ENCODE measurements at places on chromosomes 3 and 15.

DNA sequence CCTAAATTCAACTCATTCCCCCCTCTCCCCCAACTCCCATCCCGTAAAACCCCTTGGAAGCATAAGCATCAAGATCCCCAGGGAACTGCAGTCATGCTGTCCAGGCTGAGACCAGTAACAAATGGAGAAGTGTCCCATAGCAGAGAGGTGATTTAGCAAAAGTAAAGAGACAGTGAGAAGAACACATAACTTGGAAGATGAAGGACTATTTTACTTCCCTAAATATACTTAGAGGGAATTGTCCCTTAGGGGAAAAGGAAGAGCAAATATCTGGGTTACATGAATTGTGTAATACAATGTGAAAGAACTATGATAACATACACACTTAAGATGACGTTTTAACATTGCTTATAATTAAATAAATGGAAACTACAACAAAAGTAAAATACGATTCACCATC is 61.6 kb upstream of the LRRFIP2 start:
- DNase-seq = no peak

DNA sequence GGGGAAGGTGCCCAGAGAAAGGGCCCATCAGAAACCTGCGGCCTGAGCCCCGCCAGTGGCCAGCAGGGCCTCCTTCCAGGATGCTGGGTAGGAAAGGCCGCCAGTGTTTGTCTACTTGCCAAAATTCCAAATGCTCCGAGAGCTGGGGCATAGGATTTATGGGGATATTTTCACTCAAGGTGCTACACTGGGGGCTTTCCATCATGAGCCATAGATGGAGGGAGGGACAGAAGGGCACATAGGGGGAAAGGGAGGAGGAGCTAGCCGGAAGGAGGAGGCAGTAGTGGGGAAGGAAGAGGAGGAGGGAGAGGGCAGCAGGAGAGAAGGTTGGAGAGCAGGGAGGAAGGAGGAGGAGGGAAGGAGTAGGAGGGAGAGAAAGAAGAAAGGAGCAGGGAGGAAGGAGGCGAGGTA is 494.7 kb upstream of the PROK2 start:
- no peak for DNase-seq

DNA sequence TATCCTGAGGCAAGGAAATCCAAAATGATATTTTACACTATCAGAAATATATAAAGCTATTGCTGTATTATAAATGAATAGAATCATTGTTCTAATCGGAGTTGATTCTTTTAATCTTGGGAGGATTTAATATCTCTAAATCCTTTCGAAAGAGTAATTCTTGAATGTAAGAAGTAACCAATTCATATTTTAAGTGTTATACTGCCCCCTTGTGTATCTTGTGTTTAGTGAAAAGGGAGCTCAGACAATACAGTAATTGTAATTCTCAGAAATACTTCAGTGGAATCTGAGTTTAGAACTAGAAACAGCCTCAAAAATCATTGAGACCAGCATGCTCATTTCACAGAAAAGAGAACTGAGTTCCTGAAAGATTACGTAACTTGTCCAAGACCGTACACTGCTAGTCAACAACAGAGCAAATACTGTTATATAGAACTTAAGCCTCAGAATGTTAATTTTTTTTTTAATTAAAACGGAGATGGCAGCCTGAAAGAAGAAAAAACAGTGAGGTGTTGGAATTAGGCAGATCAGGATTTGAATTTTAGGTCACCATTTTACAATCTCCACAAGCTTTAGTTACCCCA is 42.9 kb downstream of the PLCH1 start:
- DNase-seq = no peak

GRCh38 chr3:133303430-133303829 is 96.4 kb upstream of the BFSP2 start:
- no peak for DNase-seq

DNA sequence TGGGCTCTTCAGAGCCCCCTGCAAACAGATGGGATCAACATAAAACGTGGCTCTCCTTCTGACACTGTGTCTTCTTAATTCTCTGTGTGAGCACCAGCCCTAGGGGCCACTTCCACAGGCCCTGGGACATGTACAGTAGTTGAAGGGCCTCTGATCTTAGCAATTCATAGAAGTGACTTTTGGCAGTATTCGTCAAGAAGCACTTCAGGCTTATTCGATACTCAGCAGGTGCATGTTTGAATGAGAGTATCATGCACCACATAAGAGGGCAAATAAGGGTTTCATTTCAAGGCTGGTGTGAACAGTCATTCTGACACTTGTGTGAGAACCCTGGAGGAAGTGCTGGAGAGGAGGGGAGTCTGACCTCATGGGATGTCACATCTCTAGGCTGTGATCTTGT is 113.9 kb downstream of the GABRG3 start:
- DNase-seq = no peak

GRCh38 chr3:150490277-150490986 is 55.9 kb downstream of the SERP1 start:
- DNase-seq = no peak

- no peak for DNase-seq
These were observed 33.4 kb downstream of the CPEB1 start for GRCh38 chr15:82613747-82614146.

DNA sequence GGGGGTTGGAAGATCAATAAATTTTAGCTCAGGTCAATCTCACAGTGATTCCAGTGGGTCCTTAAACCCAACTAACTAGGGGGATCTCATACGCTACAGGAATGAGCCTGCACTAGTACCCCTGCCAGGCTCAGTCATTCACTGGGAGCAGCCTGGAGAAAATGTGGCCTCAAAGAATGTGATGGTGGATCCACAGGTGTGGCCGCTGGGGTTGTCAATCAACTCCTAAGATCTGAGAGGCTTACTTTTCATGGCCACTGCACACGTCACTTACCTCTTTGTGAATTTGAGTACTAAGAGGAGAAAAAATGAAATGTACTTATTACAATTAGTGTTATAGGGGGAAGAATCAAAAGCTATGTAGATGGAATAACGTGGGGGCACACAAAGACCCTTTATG is 17.5 kb upstream of the FNDC3B start:
- no peak for DNase-seq

- no peak for DNase-seq
These were observed 169.9 kb downstream of the DIPK2A start for GRCh38 chr3:144141496-144141895.

GRCh38 chr15:57198654-57199291 is 177.5 kb upstream of the CGNL1 start:
- no peak for DNase-seq

GRCh38 chr3:160018959-160019358 is 30.3 kb downstream of the IL12A start:
- DNase-seq = no peak

- DNase-seq = no peak
These were observed 51.1 kb downstream of the ATP10A start for GRCh38 chr15:25812073-25812472.

DNA sequence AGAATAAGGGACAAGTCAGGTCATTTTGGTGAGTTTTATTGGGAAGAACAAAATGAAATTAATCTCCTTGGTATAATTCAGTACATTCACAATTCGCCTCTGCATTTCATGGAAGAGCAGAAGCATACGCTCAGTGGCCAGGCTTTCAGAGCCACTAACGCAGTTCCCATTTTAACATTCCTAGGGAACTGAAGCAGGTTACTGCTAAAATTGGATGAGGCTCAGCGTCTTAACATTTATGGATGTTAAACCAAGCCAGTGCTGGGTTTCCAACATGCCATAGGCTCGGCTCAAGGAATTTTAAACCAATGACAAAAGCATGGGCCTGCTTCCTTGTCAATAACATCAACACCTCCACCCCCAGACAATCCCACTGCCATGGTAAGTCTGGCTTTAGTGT is 172.7 kb upstream of the PRICKLE2 start:
- DNase-seq = no peak

- no peak for DNase-seq
These were observed 17.7 kb downstream of the CLEC3B start for GRCh38 chr3:45043728-45044299.

DNA sequence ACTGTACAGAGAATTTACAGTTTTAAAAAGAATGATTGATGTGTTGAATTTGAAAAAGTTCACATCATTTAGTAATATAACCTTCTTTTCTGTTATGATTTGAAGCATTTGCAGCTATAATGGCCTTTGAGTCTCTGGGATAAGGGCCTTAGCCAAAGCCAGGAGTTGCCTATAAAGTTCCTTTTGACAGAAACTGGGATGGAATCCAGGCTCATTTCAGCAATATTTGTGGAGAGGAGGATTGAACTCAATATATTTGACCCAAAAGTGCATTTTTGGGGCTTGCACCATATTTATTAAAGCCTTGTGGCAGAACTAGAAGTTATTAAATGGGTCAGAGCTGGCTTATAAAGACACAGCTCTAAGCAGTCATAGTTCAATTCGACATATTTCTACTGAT is 348.7 kb upstream of the EPHA3 start:
- DNase-seq = no peak

DNA sequence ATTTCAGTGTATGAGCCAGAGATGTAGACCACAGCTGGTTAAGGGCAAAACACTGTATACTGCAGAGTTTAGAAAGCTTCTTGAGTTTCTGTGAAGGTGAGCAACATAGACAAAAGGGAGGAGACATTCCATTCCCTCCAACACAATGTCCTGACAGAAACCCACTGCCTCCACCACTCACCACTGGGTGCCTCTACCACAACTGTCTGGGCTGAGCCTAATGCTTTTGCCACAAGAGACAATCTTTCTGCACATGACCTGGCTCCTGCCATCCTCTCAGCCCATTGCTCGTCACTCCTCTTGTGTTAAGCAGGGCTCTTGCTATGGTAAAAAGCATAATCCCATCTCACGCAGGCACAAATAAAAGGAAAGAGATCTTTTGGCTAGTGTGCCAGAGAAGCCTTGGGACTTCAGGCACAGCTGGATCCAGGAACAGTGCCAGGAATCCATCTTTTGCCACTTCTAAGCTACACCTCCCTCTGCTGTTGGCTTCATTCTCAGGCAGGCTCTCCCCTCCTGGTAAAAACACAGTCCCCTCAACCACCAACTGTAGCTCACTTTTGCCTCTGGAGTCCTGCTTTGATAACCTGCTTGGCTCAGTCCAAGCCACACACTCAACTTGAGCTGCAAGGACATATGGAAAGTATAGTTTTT is 140.6 kb upstream of the PRR20G start:
- no peak for DNase-seq

DNA sequence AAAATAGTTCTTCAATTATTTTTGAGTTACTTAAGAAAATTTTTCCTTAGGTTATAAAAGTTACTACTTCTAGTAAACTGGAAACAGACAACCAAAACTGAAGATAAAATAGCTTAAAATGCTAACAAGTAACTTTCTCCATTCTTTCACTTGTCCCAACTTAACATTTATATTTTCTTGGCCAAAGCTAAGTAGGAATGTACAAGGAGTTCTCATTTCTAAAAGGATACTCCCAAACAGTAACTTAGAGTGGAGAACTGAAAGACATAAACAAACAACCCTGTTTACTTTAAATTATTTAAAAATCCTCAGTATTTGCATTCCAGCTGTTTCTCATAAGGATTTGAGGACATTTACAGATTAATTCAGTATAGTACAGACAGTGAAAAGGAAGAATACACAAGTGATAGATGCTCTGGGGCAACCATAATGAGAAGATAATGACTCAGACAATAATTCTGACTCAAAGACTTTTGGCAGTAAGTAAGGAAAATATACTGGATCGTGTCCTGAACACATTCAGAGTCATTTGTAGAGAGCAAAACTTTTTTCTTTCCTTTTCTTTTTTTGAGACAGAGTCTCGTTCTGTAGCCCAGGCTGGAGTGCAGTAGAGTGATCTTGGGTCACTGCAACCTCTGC is 29.2 kb upstream of the ANXA2 start:
- no peak for DNase-seq

DNA sequence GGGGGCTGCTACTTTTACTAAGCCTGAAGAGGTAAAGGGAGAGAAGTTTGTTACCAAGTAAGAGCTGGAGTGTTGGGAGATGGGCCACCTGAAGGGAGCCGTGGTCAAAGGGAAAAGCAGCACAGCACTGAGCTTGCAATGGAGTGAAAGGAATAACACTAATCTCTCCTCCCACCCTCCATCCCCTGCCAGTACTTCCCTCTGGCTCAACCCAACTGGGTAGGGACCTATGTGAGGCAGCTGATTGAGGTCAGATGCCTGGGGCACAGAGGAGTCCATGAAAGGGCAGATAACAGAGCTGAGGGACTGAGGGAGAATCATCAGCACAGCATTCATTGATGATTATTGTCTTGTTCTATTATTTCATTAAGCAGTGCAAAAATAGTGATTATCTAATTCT is 212.4 kb upstream of the TBC1D5 start:
- DNase-seq = no peak

DNA sequence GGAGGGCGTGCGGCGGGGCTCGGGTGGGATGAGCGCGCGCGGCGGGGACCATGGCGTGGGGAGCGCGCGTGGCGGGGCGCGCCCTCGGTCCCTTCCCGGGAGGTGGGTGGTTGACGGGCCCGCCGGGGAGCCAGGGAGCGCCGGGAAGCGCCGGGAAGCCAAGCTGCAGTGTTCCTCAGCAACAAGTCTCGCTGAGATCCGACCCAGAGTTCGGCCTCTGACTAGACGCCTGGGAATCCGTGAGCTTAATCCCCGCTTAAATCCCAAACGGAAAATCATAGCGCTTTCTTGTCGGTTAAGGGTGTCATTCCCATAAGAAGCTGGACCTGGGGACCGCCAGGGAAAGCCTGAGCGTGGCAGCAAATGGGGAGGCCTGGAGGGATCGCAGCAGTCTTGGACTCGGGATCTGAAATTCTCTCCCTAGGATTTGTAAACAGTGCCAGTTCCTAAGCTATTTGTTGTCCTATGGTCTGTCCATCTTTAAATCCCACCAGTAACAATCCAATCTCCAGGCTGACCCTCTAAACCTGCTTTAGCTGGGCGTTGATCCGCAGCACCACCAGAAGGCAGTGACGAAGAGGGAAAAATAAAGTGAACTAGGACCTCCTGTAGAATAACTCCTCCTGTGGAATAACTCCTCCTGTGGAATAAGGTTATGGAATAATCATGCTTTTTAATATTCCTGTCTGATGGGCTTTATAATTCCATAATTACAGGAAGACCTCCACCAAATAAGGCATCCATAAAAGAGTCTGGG is 570 bp upstream of the NEDD4 start:
- DNase-seq = no peak

DNA sequence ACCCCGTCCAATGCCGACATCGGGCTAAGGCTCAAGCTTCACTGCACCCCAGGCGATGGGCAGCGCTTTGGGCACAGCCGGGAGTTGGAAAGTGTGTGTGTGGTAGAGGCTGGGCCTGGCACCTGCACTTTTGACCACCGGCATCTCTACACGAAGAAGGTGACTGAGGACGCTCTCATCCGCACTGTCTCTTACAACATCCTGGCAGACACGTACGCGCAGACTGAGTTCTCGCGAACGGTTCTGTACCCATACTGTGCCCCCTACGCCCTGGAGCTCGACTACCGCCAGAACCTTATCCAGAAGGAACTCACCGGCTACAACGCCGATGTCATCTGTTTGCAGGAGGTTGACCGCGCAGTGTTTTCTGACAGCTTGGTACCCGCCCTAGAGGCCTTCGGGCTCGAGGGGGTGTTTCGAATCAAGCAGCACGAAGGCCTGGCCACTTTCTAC is 1.0 kb downstream of the PDE12 start:
- DNase-seq = no peak

GRCh38 chr15:96331945-96332636 is 1.6 kb downstream of the NR2F2 start:
- DNase-seq = no peak

Data from effector CD8-positive, alpha-beta T cell (primary cell).